ENCODE measurements at places on chromosomes 5 and 9.

DNA sequence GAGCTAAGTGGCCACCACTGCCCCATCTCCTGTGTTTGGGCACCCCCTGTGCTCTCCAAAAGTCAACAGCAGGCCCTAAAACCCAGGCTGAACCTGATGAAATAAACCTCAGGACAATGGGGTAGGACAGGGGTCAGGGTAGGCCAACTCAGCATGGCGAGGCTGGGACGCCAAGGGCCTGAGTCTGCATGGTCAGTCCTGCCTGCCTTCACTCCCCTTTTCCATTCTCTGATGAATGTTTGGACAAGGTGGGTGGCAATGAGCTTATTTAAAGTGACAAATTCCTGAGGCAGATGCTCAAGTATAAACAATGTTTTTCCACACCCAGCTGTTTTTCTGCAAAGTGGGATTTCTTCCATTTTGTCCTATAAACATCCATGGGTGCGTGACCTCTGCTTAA is 47.2 kb upstream of the CXCL14 start:
- no peak for DNase-seq

DNA sequence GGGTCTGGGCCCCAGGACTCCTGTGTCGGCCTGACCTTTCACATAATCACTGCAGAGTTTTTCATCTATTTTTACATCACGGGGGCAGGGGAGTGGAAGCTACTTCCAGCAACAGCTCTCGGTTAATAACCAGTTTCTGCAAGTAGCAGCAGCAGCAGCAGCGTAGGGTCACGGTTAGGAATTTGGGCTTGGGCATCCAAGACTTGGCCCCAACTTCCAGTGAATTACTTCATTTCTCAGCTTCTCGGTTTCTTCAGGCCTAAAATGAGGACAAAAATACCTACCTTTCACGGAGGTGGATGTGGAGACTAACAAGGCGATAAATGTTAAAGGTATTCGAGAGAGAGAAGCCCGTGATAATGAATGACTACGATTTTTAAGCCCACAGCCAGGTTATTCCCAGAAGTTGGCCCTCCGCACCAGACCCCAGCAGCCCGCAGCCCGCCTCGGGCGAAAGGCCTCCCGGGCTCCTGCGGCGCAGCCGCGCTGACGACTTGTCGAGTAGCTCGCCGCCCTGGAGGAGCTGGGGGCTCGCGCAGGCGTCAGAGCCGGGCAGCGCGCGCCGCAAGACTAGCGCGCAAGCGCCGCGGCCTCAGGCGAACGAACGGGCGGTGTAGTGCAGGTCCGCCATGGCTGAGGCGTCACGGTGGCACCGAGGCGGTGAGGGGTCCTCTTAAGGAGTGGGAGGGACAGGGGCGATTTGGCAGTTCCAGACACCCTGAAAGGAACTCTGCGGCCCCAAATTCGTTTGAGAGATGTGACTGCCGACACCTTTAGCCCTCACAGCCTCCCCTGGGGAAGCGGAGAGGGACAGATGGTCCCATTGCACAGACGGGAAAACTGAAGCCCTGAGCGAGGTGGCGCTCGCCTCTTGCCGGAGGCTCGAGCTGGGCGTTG is at the start of gene PKD2L2:
PKD2L2 (plus strand) TSS at position 595 of the 897 bp plus-strand sequence; CDS start at position 630, 35 bp downstream.
- DNase-seq, result peak; percentile 96

DNA sequence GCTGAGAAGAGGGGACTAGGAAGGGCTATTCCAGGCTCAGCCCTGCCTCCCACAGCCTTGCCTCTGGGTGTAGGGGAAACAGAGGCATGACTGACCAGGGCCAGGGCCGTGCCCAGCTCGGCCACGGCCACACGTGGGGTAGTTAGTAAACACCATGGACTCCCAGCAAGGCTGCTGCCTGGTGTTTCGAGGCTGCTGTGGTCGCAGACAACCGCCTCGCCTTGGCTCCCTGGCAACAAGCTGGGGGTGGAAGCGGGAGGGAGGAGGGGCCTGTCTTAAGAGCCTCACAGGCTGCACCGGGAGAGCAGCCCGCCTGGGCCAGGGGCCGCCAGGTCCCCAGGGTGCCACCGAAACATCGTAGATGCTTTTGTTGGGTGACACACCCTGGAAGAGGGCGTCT is 90.2 kb upstream of the CACNA1B start:
- DNase-seq, result no peak

DNA sequence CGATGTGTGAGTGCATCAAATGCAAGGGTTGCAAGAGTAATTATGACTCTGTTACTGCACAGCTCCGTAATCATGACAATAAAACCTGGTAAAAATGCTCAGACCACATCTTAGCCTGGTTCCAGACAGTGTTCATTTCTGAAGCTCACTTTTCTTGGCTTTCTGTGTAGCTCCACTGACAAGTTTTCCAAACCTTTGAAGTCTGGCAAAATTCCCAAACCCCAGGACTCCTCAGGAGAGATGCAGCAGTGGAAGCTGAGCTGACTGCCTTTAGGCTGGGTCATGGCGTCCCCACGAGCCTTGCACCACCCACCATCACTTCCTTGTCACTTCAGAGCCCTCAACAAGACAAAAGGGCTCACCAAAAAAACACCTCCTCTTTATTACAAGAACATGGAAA is 131.6 kb upstream of the TAS2R1 start:
- no peak for DNase-seq

DNA sequence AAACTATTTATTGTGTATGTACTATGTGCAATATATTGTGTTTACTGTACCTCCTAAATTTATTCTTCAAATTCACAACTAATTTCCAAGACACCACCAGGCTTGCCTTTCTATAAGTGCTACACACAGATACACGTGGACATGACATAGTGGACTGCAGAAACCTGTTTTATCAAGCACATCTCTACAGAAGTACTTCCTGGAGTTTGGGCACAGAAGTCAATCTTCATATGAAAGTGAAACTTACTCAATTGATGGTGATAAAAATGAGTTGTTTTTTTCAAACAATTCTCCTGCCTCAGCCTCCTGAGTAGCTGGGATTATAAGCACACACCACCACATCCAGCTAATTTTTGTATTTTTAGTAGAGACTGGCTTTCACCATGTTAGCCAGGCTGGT is 57.6 kb downstream of the NLN start:
- no peak for DNase-seq

GRCh38 chr5:154519359-154519758 is 41.3 kb upstream of the HAND1 start:
- no peak for DNase-seq

GRCh38 chr9:122477346-122477745 is 380 bp downstream of the OR1J1 start:
- DNase-seq, result peak; percentile 86

DNA sequence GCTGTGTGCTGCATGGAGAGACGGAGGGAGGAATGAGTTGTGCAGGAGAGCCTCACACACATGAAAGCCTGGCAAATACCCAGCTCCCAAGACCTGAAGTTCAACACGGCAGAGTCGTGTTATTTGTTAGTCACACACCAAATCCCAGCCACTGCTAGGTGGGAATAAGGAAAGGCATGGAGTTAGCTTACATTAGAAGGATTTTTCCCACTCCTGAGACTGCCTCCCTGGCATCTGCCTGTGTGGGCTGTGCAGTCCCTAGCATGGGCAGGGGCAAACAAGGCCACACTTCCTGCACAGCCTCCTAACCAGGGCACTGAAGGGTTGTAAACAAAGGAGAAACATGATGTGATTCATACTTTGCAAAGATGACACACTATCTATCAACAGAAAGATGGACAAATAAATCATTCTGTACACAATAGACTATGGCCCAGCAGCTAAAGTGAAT is 306.8 kb downstream of the SPOCK1 start:
- no peak for DNase-seq

GRCh38 chr9:127912882-127913281 is 4.0 kb downstream of the ST6GALNAC4 start:
- no peak for DNase-seq

DNA sequence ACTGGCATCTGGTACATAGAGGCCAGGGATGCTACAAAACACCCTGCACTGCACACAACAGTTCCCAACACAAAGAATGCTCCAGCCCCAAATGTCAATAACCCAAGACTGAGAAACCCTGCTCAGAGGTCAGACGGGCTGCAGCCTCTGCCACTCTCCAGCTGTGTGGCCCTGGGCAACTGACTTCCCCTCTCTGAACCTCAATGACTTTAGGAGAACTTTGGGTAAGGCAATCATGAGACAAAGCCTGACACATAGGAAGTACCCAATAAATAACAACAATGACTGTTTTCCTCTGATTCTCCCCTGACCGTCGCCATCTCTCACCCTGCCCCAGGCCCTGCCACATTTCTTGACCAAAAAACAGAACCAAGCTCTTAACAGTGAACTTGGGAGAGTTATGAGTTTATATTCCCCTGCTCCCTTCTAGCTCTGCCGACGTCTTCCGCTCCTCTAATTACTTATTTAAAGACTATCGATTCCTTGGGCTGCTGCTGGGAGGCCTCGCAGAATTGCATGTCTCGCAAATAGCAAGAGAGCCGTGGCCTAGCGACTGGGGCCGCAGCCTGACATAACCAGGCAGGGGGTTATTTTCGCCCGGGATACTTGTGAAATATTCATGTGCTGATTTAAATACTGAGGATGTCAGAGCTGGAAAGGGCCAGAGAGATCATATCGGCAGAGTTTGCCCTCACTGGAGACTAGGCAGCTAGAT is 24.5 kb upstream of the CRB2 start:
- no peak for DNase-seq

- DNase-seq, result no peak
Measured at GRCh38 chr9:129549684-129550083, 71.2 kb downstream of the C9orf50 start.

DNA sequence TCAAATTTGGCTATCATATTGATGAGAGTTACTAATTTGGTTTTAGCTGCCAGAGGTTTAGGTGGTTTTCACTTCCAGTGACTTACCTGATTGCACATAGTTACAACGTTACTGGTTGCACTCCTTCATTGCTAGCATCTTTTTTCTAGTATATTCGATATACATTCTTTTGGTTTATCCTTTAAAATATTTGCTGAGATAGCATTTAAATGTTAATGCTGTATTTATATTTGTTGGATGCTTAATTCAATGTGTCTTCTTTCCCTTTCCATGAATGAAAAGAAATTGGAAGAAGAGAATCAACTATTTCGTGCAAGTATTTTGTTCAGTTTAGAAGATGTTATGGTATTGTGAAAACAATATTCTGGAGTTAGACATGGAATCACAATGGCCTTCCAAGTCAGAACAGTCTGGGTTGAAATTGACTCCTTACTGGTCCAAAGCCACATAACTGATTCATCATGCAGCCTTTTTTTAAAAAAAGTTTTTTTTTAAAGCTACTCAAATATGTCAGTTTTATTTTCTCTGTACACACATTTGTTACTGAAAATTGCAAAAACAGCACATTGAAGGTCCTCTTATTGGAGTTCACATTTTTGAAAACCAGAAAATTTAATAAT is 2.2 kb downstream of the SPIN1 start:
- DNase-seq, result no peak

- DNase-seq, result no peak
Measured at GRCh38 chr9:34363619-34364351, 12.9 kb downstream of the MYORG start.
